ENCODE measurements at places on chromosomes 3 and 15.

- DNase-seq: no peak
Measured at GRCh38 chr3:125125821-125126245, 70.0 kb upstream of the HEG1 start.

GRCh38 chr3:186361246-186361761 is 730 bp downstream of the DGKG start:
- no peak for DNase-seq

DNA sequence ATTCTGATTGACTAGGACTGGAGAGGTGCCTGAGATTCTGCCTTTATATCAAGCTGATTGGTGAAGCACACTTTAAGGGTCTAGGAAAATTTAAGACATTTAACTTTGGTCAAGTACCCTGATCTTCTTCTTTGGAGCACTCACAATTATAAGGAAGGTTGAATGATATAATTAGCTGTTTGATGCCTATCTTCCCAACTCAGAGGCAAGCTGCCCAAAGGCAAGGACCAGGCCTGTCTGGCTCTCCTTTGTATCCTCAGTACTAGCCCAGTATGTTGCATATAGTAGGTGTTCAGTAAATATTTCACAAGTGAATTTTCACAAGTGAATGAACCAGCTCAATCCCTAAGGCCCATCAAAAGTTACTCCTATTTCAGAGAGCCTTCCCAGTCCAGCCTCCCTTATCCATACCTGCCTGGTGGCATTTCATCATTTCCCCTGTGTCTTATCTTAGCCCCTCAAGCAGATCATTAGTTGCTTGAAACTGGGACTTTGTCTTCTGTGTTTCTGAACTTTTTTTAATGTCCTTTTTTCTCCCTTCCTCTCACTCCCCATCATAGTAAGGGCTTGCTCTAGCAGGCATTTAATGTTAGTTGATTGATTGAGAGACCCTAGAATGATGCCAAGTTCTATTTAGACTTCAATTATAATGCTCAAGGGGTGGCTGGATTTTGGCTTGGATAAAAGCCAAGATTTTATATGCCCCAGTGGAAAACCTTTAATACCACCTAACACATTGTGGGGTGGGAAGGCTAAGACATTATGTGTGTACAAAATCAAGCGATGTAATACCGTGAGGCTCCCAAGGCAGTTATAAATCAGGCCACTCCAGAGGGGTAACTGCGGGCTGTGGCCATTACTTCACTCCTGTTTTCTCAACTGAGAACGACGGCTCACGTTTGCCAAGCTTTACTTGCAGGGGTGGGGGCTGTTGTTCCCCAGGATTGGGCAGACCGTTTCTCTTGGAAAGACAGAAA is 43.2 kb upstream of the BOC start:
- no peak for DNase-seq

GRCh38 chr3:52395503-52395865 is 49.4 kb downstream of the SEMA3G start:
- DNase-seq: no peak

- DNase-seq: no peak
Measured at GRCh38 chr3:66398228-66399025, 102.4 kb downstream of the LRIG1 start.

GRCh38 chr3:15889936-15890335 is 92.2 kb upstream of the ANKRD28 start:
- no peak for DNase-seq

- DNase-seq: no peak
Measured at GRCh38 chr3:48084929-48085328, 68.7 kb upstream of the MAP4 start.

DNA sequence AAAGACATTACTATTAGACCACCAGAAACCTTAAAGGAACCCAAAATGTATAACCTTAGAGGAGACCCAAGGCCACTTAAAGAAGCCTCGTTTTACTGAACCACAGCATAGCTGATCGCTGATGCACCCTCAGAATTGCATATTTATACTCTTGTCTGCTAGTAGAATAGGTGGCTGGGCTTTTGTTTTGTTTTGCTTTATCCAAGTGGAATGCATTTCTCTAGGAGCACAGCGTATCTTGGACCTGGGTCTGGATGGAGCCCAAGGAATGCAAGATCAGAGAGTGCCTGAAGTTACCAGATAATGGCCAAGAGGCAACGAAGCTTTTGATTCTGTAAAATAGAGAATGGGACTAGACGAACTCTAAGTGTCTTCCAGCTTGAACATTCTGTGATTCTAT is 129.2 kb upstream of the COL8A1 start:
- no peak for DNase-seq

GRCh38 chr3:149783576-149783975 is 8.8 kb downstream of the ANKUB1 start:
- DNase-seq: no peak

- DNase-seq: no peak
Measured at GRCh38 chr3:151987893-151988292, 114.5 kb downstream of the SUCNR1 start.

GRCh38 chr3:181618260-181618659 is 93.5 kb upstream of the SOX2 start:
- no peak for DNase-seq

DNA sequence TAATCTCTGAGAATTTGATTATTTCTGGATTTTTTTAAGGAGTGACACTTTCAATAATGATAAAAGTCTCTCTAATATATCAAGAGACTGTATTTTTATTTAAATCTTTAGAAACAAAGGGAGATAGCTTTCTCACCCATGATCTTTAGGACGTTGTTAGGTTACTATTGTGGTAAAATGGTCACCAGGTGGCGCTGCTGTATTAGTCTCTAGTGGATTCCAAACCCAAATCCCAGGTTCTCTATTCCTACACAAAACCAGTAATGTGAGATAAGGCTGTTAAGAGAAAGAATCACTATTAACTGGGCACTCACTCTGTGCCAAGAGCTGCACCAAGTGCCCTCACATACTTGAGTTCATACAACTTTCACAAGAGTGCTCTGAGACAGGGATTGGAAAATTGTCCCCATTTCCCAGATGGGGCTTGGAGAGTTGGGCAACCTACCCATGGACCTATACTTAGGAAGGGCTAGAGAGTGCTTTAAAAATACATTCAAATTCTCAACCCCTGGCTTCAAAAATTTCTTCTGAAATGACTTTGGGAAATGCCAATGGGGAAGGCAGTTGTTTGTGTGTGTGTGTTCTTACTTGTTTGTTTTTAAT is 593.4 kb upstream of the TGFBR2 start:
- peak; percentile 67 for DNase-seq

GRCh38 chr15:88635318-88635717 is 3.5 kb upstream of the ISG20 start:
- no peak for DNase-seq

GRCh38 chr15:98891301-98891700 is 116.3 kb downstream of the PGPEP1L start:
- no peak for DNase-seq

GRCh38 chr15:28901587-28901980 is 15.8 kb downstream of the APBA2 start:
- no peak for DNase-seq

DNA sequence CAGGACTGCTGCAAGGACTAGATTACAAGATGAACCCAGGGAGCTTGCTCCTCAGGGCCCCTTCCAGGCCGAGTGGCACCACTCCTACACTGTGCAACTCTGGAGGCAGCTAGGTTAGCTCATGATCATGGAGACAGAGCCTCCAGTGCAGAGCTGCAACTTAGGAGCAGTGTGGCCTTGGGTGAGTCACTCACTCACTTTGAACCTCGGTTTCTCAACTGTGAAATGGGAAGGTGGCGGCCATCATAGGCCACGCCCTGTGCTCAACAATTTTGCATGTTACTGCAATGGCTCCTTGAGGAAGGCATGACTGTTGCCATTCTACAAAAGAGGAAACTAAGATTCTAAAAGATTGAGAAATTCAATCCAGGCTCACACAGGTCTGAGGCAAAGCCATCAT is 11.2 kb upstream of the CXCR6 start:
- no peak for DNase-seq

DNA sequence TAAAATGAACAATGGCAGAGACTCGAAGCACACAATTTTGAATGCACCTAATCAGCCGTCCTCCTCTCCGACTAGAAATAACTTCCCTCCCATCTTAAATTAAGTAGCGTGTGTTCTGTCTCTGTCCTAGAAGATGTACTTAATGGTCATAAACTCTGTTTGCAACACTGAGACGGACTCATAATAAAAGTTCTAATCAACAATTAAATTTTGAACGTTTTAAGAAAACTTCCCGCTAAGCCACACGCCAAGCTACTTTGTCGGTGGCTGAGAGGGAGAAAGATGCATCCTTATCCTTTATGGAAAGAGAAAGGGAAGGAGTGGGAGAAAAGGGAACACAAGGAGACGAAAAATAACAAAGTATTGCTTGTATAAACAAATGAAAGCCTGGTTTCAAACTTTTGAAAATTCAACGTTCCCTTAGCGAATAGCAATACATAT is 989 bp downstream of the GNB4 start:
- no peak for DNase-seq

GRCh38 chr15:99496302-99496629 is 69.5 kb upstream of the MEF2A start:
- DNase-seq: no peak

DNA sequence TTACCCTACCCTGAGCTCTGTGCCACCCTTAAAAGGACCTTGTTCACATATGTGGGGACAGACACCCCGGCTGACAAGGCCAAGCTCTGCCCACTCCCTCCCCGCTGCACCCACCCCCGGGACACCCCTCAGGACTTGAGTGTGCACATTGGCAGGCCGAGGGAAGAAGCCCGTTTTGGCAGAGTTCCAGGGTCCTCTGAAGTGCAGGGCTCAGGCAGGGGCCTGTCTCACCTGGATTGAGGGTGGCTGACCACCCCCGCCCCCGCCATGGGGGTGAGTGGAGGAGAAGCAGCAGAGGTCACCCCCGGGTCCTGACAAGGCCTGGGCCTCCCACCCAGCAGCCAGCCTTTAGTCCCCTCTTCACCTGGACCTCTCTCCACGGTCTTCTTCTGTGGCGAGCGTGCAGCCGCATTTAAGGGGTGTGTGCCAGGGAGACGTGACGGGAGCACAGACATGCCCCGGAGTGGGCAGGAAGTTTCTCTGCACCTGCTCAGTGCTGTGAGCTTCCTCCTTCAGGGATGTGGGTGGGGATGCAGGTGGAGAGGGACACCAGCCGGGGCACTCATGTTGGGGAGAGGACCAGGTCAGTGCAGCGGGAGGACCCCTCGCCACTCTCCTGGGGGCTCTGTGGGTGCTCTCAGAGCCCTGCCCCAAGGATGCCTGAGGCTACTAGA is 50.7 kb downstream of the LINGO1 start:
- DNase-seq: no peak

DNA sequence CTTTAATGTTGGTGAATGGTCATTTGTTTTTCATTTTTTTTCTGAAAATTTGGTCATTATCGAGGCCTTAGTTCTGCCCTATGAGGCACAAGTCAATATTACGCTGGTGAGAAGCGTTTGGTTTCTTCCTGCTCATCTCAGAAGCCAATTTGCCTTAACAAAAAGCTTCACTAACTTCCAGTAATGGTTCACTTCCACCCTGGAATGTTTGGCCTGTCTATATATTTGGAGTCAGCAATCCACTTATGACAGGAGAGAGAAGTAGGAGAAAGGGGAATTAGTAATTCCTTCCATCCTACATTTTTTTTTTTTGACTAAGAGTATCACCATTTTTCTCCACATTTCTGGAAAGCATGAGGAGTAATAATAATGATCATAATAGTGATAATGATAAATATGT is 124.4 kb downstream of the DIPK2A start:
- DNase-seq: no peak
